Activated CD4-positive, alpha-beta memory T cell treated with anti-CD3 and anti-CD28 coated beads for 36 hours (primary cell): ENCODE measurements at places on chromosomes 6 and 20.

DNA sequence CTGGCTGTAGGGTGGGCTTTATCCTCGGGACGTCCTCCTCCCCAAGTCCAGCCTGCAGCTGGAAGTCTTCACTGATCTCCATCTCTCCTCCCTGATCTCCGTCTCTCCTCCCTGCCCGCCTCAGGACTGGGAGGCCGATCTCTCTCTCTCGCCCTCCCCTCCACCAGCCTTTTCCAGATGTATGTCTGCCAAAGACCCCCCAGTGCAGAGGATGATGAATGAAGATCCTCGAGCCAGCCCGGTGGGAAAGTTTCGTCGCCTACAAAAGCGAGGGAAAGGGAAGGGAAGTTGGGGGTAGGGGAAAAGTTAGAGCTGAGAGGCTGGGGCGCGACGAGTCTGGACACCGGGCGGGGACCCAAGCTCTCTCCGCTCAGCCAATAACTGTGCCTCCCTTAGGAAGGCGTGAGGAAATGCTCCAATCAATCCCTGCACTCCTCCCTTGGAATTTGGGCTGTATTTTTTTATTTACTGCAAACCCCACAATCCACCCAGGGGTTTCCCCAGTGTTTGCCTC lies 595 bp upstream of the SRF start:
- peak; percentile 12 for DNase-seq

DNA sequence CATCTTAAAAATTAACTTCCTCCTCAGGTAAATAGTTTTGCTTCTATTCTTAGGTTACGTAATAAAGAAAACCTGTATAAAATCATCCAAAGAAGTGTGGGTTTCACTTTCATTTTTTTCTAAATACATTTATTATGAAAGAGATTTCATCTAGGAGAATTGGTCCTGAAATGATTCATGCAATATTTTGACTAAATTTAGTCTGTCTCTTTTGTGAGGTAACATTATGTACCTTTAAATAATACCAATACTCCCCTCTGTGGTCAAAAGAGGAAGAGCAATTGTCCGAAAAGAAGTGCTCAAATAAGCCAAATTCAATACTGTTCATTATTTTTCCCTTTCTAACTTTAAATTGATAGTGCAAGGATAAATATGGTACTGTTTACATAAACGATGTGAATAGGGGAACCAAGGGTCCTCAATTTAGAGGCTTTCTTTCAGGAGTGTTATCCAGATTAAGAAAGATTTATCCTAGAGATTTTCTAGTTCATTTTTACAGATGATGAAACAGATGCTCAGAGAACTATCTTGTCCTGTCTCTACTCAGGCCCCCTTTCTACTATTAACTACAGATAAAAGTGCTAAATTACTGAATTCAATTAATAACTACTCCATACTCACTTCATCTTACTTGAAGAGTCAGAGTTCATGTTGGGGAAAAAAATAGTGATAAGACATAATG lies 26.2 kb downstream of the CYP39A1 start:
- DNase-seq = no peak

GRCh38 chr20:46883892-46884291 lies 10.8 kb upstream of the EYA2 start:
- no peak for DNase-seq

DNA sequence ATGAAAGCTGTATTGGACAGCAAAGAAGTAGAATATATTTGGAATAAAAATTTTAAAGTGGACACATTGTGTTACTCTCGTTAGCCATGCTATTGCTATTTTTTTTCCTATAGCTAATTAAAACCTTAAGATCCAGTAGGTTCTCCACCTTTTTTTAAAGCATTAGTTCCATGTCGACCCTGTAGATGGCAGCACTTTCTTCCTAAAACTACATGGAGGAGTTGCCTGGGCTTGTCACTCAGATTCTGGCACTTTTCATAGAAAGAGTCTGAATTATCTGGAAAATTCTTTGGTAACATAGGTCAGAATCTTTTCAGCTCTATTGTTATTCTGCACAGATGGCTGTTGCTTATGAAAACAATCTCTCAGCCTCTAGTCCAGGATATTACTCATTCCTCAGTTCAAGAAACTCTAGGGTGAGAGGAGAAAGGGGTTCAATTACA lies 42.0 kb upstream of the ESR1 start:
- peak; percentile 30 for DNase-seq

DNA sequence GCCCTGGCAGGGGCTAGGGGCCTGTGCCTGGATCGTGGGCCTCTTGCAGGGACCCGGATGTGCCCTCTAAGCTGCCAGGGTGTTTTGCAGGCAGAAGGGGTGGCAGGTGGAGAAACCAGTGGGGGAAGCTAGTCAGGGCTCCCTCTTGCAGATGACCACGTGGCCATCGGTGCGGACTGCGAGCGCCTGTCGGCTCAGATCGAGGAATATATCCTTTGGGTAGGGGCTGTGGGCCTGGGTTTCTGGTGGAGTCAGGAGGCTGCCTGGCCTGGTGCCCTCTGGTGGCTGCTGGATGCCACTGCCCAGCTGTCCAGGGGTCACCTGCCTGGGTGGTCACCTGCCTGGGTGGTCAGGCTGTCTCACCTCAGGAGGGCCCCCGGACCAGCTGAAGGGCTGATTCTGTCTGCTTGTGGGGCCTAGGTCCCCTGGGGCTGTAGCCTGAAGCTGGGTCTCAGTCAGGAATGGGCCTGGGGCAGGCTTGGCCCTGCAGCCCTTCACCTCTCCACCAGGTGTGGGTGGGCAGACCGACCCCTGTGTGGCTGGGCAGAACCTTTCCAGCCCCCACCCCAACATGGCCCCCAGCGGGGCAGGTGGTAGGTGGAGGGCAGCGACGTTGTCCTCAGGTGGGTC lies 6.7 kb downstream of the TCEA2 start:
- peak; percentile 44 for DNase-seq

DNA sequence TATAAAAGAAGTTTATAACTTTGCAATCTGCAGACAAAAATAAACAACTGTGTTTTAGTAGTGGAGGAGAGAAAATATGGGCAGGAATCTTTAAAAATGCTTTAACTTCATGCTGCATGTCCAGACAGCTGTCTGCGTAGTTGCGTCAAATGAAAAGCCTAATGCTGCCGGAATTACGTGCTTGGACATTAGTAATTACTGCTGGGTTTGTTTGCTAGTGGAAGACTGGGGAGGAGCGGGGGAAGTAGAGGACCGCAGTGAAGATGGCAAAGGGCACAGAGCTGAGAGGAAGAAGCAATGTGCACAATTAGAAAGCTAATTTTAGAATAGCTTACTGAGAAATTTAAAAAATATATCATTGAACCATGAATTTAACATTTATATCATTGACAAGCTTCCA lies 2.4 kb downstream of the SNAP25 start:
- DNase-seq = no peak

DNA sequence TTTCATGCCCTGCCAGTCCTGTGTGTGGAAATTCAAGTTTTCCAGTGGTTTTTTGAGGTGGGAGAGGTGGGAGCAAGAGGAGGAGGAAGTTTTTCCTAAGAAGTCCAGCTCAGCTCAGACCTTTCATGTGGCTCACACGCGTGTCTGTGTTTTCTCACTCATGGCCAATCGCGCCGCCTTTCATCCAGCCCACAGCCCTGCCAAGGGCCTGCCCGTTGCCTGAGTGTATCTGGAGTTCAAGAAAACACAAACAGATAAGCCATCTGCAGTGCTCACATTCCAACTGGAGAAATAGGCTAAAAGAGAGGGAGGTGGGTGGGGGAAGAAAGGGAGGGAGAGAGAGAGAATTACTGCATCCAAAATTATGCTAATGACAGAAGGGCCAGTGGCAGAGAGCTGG lies 12.6 kb upstream of the MPC1 start:
- no peak for DNase-seq

GRCh38 chr6:105862936-105863607 lies 223.1 kb upstream of the PRDM1 start:
- no peak for DNase-seq

DNA sequence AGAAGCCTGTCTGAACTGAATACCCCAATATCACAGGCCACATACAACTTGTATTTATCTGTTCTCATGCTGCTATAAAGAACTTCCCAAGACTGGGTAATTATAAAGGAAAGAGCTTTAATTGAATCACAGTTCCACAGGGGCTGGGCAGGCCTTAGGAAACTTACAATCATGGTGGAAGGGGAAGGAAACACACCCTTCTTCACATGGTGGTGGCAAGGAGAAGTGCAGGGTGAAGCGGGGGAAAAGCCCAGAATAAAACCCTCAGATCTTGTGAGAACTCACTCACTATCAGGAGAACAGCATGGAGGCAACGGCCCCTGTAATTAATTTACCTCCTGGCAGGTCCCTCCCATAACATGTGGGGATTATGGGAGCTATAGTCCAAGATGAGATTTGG lies 50.3 kb upstream of the FNDC1 start:
- no peak for DNase-seq

- DNase-seq = no peak
These were observed 160.5 kb downstream of the TTLL2 start for GRCh38 chr6:167485186-167485978.

DNA sequence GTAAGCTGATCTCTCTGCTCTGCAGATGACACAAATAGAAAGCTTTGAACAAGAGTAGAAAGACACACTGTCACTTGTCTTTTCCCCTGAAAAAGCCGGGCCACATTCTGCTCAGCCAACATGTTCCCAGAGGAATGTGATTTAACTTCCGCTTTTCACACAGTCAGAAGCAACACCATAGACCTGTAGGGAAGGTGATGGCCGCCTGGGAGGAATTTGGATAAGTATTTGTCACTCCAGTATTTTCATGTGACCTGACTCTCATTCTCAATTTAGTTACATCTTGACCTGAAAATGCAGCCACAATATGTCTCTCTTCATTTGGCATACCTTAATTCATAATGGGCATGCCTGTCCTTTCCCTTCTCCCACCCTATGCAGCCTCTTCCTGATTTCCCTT lies 2.0 kb upstream of the GRM1 start:
- no peak for DNase-seq
